Naive thymus-derived CD4-positive, alpha-beta T cell (primary cell): ENCODE measurements at places on chromosomes 12 and 14. TPM values are rescaled to one million over a fixed set of nuclear protein-coding genes. Genes with fewer than 3 reads are reported as not detected.

The C12orf60 gene
- total RNA-seq: 0.97 and 1.9 TPM in 2 replicates

The AMN gene
- 10.7 TPM for total RNA-seq

The PRICKLE1 gene
- not detected for total RNA-seq

DNA sequence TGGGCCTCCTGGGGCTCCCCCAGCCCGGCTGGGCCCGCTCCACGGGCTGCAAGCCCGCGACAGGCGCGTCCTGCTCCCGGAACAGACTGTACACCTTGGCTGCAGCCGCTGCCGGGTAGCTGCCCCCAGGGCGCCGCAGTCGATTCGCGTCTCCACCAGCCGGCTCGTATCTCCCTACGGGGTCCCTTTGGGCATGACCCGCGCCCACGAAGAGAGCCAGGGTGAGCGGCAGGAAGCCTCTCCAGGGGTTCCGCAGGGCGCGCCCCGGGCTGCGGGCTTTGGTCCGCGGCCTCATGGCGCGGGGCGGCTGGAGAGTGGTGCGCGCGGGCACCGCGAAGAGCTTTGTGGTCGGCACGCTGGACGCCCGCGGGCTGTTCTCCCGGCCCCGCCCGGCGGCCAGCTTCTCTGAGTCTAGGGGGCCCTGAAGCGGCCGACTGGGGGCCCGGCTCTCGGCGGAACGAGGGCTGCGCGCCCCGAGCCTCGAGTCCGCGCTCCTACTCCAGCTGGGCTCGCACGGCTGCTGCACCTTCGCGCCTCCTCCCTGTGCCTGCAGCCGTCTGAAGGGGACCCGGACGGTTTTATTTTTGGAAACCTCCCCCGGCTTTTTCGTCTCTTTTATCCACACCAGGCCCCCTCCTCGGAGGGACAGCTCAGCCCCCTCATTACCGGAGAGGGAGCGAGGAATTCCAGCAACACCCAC, at the start of gene LTBP2:
Gene LTBP2 (minus strand): TSS at position 588 of the 700 bp plus-strand sequence. CDS start 293 bp downstream, at position 295.
- H3K4me3 ChIP-seq: peak within 1 kb of the TSS; percentile 72
- DNase-seq: no peak
- H3K27ac ChIP-seq: peak within 1 kb of the TSS; percentile 17
- no peaks in the 10 kb centered on the region for H3K27me3 ChIP-seq

DNA sequence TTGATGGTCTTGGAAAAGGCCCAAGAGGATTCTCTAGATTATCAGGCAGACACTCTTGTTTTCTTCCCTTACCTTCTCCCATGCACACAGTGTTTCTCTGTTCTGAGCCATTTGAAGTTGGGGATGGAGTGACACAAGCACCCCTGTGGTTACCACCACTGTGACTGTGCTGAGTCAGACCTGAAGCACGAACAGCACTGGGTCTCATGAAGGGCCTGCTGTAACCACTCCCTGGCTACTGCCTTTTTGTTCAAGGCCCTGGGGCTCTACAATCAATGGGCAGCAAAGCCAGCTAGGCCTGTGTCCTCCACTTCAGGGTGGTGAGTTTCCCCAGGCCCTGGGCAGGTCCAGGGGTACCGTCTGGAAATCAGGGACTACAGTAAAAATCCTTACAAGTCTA, 65.5 kb downstream of the TSPAN8 start:
- no peak overlapping the region for H3K27ac ChIP-seq
- H3K27me3 ChIP-seq: no peaks in the 10 kb centered on the region
- DNase-seq: no peak
- no peaks in the 10 kb centered on the region for H3K4me1 ChIP-seq
- H3K36me3 ChIP-seq: peaks cover 3% of the 10 kb centered on the region

- no peak for DNase-seq
- H3K36me3 ChIP-seq: no peaks in the 10 kb centered on the region
- H3K27me3 ChIP-seq: no peaks in the 10 kb centered on the region
- no peaks in the 10 kb centered on the region for H3K4me1 ChIP-seq
These were observed 59.2 kb downstream of the PPFIBP1 start for GRCh38 chr12:27583057-27583797.

- DNase-seq: no peak
These were observed 187.8 kb upstream of the ARHGAP5 start for GRCh38 chr14:31889297-31889696.
